ENCODE measurements at places on chromosomes 6 and 20. TPM values are rescaled to one million over a fixed set of nuclear protein-coding genes. Genes with fewer than 3 reads are reported as not detected.

IPCEF1 gene
- total RNA-seq, result 2.0 TPM

MYLIP gene
- total RNA-seq, result 30.7 TPM

MLN gene
- total RNA-seq, result not detected

BTN1A1 gene
- total RNA-seq, result not detected

GRCh38 chr20:3383878-3384495 lies 23.5 kb downstream of the DNAAF9 start:
- H3K4me1 ChIP-seq, result no peaks in the 10 kb centered on the region
- no peaks in the 10 kb centered on the region for H3K27me3 ChIP-seq
- H3K4me3 ChIP-seq, result no peak overlapping the region
- DNase-seq, result no peak

DNA sequence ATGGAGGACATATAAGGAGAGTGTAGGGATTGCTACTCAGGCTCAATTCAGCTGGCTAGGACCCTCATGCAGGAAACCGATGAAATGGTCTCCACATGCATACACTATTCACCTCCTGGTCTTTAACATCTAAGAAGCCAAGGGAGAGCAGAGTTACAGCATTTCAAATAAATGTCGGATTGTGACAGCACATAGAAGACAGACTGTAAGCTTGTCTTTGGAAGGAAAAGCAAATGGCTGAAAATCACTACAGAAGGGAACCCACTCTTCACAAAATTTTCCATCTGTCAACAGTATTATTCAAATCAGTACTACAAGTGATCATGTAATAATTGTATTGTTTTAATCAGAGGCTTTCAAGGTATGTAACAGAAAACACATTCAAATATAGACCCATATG lies 72.9 kb downstream of the ATG5 start:
- no peaks in the 10 kb centered on the region for H3K36me3 ChIP-seq
- H3K4me3 ChIP-seq, result no peak overlapping the region
- H3K27me3 ChIP-seq, result no peaks in the 10 kb centered on the region

- H3K27me3 ChIP-seq, result no peaks in the 10 kb centered on the region
- DNase-seq, result no peak
- peaks cover 17% of the 10 kb centered on the region for H3K4me1 ChIP-seq
- H3K36me3 ChIP-seq, result no peaks in the 10 kb centered on the region
- no peak overlapping the region for H3K27ac ChIP-seq
These were observed 139.8 kb downstream of the DTNBP1 start for GRCh38 chr6:15522856-15523529.

DNA sequence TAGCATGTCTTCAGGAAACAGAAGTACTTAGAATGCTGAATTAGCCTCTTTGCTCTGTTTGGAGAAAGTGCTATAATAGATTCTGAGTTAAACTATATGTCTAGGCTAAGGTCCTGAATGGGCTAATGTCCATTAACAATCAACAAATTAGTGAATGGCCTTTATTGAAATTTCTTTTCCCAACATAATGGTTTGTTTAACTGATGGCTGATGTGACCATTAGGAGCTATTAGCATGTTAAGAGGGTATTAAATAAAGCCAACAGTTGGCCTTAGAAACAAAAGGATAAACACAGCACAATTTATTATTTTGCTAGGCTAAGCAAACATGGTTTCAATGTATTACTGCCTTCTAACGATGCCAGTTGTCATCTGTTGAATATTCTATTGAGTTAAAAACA lies 234.3 kb upstream of the HS3ST5 start:
- H3K36me3 ChIP-seq, result no peaks in the 10 kb centered on the region
- H3K27me3 ChIP-seq, result no peaks in the 10 kb centered on the region
- H3K27ac ChIP-seq, result no peak overlapping the region

GRCh38 chr6:30071858-30072257 lies 3.7 kb downstream of the RNF39 start:
- no peak overlapping the region for H3K4me3 ChIP-seq
- no peaks in the 10 kb centered on the region for H3K36me3 ChIP-seq
- H3K27me3 ChIP-seq, result no peaks in the 10 kb centered on the region
- no peak for DNase-seq

GRCh38 chr6:157962601-157963302 lies 18.9 kb upstream of the SYNJ2 start:
- H3K36me3 ChIP-seq, result no peaks in the 10 kb centered on the region
- H3K27me3 ChIP-seq, result no peaks in the 10 kb centered on the region
- H3K4me3 ChIP-seq, result no peak overlapping the region

DNA sequence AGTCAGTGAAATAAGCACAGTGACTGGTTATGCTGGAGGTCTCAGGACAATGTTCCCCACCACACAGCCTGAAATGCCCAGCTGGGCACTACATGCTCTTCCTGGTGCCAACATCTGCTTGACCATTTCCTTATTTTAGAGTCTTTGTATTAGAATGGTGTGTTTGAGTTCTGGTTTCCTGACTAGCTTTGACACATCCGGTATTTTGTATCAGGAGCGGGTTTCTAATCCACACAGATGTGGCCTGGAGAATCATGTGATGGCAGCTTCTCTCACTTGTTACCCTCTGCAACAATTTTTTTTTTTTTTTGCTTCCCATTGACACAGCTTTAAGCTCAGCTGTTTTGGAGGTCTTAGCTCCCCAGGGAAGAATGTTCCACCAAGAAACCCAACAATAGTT lies 164.5 kb upstream of the CST7 start:
- H3K4me1 ChIP-seq, result no peaks in the 10 kb centered on the region
- no peak for DNase-seq
- H3K4me3 ChIP-seq, result no peak overlapping the region
- no peaks in the 10 kb centered on the region for H3K36me3 ChIP-seq
- no peaks in the 10 kb centered on the region for H3K27me3 ChIP-seq

GRCh38 chr20:41697861-41698559 lies 79.8 kb upstream of the CHD6 start:
- no peaks in the 10 kb centered on the region for H3K36me3 ChIP-seq
- no peaks in the 10 kb centered on the region for H3K27me3 ChIP-seq
- no peak overlapping the region for H3K27ac ChIP-seq
- H3K4me3 ChIP-seq, result no peak overlapping the region

GRCh38 chr6:162849269-162849668 lies 121.5 kb downstream of the PACRG start:
- H3K4me3 ChIP-seq, result no peak overlapping the region
- H3K27me3 ChIP-seq, result no peaks in the 10 kb centered on the region
- H3K27ac ChIP-seq, result no peak overlapping the region
- no peaks in the 10 kb centered on the region for H3K4me1 ChIP-seq
- no peak for DNase-seq

GRCh38 chr20:42082611-42083010 lies 464.4 kb upstream of the CHD6 start:
- DNase-seq, result no peak
- no peak overlapping the region for H3K4me3 ChIP-seq
- H3K36me3 ChIP-seq, result no peaks in the 10 kb centered on the region
- H3K27me3 ChIP-seq, result no peaks in the 10 kb centered on the region

- no peak overlapping the region for H3K27ac ChIP-seq
- H3K4me3 ChIP-seq, result no peak overlapping the region
- DNase-seq, result no peak
- H3K27me3 ChIP-seq, result no peaks in the 10 kb centered on the region
These were observed 343.7 kb downstream of the HAO1 start for GRCh38 chr20:7596541-7596940.

All from vagina (tissue), 2 donors.